Right cardiac atrium (tissue), 5 donors: ENCODE measurements at places on chromosomes 1 and 21.
A peak's percentile ranks its signal among the peaks of the same experiment; 100 is the strongest.

GRCh38 chr1:197092491-197093023 lies 25.5 kb upstream of the F13B start:
- no peak for DNase-seq

GRCh38 chr1:152118915-152119314 lies 3.7 kb upstream of the TCHH start:
- DNase-seq: no peak

DNA sequence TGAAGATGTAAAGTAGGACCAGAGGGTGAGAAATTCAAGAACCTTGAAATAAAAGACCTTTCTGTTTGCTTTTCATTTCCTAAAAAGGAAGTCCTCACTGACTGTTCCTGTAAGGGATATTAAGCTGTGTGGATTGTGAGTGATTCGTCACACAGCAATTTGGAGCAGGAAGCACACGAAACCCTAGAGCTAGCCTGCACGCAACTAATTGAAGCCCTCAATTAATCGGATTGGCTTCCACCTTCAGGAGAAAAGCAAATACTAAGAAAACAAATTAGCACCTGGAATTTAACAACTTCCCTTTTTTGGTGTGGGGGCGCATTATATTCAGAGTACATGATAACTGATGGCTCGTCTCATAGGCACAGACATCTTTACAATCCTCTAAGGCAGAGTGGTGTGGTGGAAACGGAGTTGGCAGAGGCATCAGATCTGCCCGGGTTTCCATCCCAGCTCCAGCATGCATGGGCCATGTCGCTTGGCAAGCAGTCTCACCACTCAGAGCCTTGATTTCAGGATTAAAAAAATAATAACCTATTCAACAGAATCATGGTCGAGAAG lies 95.2 kb downstream of the KCNJ15 start:
- DNase-seq: no peak

DNA sequence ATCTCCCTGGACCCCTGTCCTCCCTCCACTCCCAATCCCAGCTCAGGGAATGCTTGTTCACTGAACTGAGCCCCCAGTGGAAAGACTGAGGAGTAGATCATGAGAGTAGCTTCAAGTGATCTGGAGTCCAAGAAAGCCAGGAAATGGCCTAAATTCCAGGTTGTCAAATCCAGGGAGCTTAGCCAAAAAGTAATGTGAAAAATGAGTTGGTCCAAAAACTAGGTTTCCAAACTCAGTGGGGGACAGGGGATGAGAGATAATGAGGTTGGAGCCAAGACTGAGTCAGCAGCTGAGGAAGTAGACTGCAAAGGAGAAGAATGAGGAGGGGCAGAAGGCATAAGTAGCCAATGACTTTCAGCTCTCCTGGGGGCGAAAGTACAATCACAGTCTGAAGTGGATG lies 284.1 kb upstream of the BEND5 start:
- DNase-seq: no peak

GRCh38 chr1:245512980-245513578 lies 358.3 kb downstream of the KIF26B start:
- no peak for DNase-seq

DNA sequence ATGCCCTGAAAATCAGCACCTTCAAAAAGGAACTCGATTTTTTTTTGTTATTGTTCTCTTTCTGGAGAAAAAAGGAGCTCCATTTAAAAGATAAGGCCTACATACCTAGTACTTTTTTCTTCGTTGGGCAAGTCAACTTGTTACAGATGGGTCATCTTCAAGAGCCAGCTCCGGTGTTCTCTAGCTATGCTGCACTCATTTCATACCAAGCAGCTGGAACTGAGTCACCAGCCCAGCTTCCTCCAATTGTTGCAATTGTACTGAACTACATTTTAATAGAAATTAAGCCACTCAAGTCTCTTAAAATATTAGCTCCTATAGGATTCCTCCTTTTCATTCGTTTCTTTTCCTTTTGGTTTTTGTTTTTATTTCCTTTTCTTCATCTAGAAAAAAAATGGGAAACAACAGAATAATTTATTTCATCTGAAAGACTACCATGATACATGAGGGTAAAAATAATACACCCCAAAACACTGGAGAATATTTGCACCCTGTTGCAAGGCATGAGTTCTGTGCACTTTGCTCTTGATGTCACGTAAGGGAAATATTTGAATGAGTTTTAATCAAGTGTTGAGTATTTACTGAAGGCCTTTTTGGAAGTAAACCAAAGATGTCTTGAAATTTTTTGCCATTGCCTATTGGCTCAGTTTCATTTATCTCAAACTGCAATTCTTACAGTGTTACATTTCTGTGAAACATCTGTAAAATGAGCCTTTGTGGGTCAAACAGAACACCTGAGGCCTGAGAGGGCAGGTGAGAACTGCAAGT lies 60.5 kb downstream of the CLIC4 start:
- no peak for DNase-seq

DNA sequence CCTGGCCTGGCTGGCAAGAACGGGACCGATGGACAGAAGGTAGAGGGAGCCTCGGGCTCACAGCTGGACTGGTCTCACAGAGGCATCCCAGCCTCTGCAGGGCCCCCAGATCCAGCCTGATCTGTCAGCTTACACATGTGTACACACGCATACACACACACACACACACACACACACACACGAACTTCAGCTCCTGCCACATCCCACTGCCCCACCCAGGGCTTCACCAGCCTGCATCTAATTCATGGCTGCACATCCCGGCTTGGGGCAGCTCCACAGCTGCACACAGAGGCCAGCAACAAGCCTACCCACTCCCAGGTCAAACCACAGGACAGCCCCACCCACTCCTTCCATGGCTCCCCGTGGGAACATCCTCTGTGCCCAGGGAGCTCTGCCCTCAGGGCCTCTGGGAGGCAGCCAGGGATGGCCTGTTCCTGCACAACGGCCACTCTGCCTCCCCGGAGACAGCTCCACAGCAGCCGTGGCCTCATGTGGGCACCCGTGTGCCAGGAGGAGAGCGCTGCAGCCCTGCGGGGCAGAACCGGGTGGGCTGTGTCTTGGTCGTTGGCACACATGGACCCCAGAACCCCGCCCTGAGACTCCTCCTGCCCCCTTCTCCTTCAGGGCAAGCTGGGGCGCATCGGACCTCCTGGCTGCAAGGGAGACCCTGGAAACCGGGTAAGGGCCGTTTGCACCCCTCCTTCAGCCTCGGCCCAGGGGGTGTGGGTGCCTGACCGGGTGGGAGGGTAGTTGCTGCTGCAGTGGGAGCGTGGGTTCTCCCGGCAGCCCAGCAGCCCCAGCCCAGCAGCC lies 19.1 kb downstream of the COL6A2 start:
- peak; percentile 48 for DNase-seq

GRCh38 chr1:82423174-82423815 lies 622.6 kb downstream of the ADGRL2 start:
- no peak for DNase-seq

GRCh38 chr1:59596432-59596831 lies 218.3 kb upstream of the HOOK1 start:
- peak; percentile 52 for DNase-seq

DNA sequence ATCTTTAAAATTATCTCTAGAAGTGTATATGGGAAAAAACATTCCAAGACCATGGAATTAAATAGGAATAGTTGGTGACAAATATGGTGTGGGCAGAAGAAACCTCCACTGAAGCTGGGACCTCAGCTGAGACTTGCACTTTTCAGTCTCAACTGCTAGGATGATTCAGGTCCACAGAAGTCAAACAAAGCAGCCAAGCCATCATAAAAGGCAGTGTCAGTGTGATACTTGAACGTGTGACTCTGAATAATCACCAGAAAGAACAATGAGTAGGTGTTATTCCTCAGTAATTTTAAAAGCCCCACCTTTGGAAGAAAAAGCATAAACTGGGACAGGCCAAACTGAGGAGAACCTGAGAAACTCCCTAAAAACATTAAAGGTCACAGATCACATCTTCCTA lies 90.7 kb downstream of the ZNF281 start:
- no peak for DNase-seq

- no peak for DNase-seq
Measured at GRCh38 chr1:205538235-205538840, 33.9 kb downstream of the CDK18 start.

- no peak for DNase-seq
Measured at GRCh38 chr1:91282695-91283420, 121.8 kb downstream of the HFM1 start.

DNA sequence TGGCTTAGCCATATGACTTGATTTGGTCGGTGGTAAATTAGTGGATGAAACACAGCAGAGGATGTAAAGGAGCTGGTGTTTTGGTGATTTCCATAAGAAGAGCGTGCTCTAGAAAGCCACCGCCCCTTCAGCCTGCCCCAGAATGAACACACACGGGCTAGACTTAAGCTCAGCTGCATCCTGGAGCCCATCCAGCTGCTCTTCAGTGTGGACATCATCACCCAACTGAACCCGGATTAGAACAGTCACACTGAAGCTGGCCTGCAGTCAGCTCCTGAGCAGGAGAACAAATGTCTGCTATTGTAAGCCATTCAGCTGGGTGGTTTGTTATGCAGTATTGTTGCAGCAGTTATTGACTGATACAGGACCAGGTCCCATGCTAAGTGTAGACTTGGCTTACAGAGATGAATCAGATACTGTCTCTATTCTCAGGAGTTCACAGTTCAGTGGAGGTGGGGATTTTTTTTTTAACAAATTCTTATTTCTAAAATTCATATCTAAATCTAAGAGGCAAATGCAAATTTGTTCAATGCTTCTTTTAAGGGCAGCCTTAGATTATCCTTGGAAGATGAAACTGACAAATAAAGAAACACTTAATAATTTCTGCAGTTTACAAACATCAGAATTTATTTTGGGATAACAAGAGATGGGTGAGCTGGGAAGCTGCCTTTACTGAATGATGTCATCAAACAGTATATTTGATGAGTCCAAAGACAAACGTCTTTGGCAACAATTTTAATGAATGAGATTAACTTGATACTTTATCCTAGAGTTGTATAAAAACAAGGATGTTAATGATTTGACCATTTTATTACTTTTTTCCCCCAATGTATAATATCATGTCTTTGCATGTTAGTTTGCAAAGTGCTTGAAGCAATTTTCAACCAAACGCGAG lies 251.2 kb downstream of the TRABD2B start:
- no peak for DNase-seq

DNA sequence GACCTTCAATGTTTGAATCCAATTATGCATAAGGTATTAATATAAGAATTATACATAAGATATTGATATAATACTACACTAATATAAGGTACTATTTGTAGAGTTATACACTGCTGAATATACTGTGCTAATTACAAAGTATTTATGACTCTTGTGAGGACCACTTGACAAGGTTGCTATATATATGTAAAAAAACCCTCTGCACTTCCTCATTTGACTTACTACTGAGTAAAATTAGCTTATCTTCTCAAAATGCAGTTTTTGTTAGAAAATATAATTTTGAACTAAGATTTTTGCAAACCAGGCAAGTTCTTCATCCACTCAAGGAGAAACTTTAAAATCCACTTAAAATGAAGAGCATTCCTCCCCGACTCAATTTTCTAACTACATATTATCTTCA lies 8.5 kb downstream of the SIKE1 start:
- DNase-seq: no peak

GRCh38 chr1:67489643-67490042 lies 59.4 kb upstream of the SERBP1 start:
- DNase-seq: no peak

GRCh38 chr1:76581712-76582111 lies 285.6 kb upstream of the ST6GALNAC5 start:
- no peak for DNase-seq

DNA sequence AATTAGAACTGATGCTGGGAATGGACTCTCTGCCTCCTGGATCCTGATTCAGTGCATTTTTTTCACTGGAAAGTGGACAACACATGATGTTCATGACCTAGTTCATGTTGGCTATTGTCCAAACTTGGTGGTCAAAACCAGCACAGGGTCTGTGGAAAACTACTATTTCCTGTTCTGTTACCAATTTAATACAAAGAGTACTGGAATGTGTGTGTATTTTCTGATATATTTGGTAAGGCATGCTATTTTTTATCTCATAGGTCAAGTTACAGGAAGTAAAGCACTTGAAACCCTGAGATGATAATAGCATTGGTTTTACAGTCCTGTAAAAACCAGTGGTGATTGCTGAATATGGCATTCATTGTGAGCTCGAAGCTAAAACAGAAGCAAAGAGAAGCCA lies 89.9 kb downstream of the SGIP1 start:
- no peak for DNase-seq

GRCh38 chr1:94937820-94938219 lies 10.9 kb upstream of the CNN3 start:
- DNase-seq: no peak
